Stimulated activated CD8-positive, alpha-beta memory T cell treated with anti-CD3 and anti-CD28 coated beads, Interleukin-7, amount 100 ng/mL, for 4 hours (primary cell): ENCODE measurements at places on chromosomes 4 and X.

DNA sequence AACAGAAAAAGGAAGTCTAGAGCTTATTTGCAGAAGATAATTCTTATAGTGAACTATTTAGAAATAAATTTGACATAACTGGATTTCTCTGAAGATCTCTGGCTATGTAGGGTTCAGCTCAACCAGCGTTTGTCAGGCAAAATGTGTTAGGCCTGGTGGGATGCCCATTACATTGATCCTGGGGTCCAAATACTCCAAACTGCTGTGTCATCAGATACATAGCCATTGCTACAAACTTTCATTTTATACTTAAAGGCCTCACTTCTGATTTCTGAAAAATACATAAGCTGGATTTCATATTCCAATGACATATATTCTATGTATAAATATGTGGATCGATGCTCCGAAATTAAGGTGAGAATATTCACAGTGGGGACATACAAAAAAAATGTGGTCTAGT is 1958.9 kb upstream of the TENM3 start:
- DNase-seq = no peak

GRCh38 chrX:140480765-140481164 is 24.1 kb downstream of the SOX3 start:
- no peak for DNase-seq

DNA sequence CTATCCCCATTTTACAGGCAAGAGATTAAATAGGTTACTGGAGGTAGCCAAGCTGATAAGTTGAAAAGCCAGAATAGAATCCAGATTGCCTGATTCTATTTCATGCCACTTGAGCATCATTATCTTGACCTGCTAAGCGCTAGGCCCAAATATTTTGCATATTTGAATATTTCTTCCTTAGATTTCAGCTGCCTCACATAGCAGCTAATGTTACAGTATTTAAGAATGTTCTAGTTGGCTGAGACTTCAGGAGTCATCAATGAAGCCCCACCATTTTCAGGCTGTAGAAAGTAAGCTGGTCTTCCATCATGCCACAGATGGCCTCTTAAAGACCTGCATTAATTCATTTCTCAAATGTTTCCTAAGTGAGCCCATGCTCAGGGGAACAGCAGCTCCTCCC is 121.4 kb downstream of the SHROOM3 start:
- DNase-seq = no peak

GRCh38 chr4:92580816-92581215 is 277.1 kb downstream of the GRID2 start:
- DNase-seq = no peak

GRCh38 chr4:88963817-88964216 is 93.2 kb downstream of the FAM13A start:
- DNase-seq = no peak

DNA sequence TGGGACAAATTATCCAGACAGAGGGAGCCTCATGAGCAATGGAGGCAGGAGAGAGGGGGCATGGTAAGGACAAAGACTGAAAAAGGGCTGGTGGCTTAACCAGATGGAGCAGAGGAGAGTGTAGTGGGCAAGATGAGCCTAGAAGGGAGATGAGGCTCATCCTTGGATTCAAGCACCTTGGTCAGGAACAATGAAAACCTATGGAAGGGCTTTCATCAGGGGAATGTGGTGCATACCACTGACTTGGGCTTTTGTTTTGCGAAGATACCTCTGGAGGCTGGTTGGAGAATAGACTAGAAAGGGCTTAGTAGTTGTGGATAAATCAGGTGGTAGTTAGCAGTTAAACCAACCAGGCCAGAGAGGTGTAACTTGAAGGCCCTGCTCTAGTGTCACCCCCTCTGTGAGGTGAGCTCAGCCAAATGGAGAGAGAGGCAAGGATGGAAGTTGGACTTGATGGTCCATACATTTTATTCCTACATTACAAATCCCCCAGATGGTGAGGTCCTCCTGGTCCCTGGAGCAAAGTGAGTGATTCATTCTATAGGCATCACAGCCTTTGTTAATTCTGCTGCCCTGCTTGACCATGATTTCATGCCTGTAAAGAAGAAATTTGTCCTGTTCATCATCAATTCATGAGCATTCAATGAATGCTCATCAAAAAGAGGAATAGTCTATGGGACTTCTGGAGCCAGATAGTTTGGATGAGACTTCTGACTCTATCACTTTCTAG is 264.8 kb upstream of the IGFBP7 start:
- no peak for DNase-seq

DNA sequence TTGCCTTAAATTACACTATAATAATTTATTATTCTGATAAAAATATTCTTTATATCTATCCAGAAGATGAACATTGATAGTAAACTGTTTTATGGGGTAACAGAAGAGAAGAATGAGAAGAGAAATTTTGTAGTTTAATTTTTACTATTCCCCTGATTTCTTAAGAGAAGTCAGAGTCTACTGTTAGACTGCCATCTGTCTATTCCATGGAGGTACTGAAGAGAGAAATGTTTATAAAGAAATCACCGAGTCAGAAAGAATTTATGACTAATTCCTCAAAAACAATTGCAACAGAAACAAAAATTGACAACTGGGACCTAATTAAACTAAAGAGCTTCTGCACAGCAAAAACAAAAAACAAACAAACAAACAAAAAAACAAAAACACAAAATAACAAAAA is 149.9 kb downstream of the FGF16 start:
- no peak for DNase-seq

DNA sequence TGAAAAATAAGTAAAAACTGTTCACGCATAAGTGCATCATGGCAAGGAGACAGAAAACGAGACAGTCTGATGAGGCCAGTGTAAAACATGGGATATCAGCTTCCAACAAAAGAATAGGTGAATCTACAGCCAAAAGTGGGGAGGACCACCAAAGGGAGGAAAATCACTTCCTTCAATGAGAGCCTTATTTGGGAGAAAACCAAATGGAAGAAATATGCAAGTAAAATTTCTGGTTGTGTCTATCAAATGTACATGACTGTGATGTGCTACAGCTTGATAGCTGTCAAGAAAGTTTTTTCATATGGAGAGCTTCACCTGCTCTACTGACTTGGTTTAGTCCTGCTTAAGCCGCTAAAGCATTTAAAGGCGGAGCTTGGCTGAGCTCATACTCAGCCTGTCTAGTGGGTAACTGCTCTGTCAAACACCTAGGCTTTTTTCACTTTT is 66.2 kb downstream of the MAGEA1 start:
- no peak for DNase-seq

GRCh38 chr4:176268963-176269362 is at the start of gene ASB5:
Gene ASB5 (minus strand): TSS chr4:176269222. CDS start chr4:176269108, 114 bp downstream.
- no peak for DNase-seq

DNA sequence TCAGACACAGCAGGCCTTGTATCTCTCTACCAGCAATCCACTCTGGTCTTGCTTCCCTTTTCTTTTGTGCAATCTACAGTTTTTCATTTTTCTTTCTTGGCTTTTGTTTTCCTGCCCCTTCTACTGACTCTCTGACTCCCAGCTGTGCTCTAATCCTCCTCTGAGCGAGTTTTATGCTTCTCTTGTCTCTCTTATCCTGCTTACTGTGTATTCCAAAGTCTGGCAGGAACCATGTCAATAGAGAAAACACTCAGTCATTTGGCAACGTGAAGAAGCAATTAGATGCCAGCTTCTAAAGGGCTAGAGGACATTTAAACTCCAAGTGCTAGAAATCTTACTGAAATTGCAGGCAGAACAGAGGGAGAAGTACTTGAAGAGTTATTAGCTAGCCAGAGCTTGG is 984.6 kb upstream of the TENM3 start:
- DNase-seq = no peak
